Renal pelvis (tissue), 12 donors: ENCODE measurements at places on chromosomes 11 and 22. TPM values are rescaled to one million over a fixed set of nuclear protein-coding genes. Genes with fewer than 3 reads are reported as not detected.

- DNase-seq = no peak
Observed at GRCh38 chr22:36415415-36416168, 27.8 kb upstream of the MYH9 start.

- DNase-seq = peak; percentile 77
Observed at GRCh38 chr22:20456064-20456721, 18.6 kb upstream of the SCARF2 start.

- no peak for DNase-seq
Observed at GRCh38 chr22:49829044-49829853, 1.6 kb upstream of the BRD1 start.

MMP12 gene
- polyA plus RNA-seq = 4.7 TPM
